ENCODE measurements at places on chromosomes 7 and 10.

DNA sequence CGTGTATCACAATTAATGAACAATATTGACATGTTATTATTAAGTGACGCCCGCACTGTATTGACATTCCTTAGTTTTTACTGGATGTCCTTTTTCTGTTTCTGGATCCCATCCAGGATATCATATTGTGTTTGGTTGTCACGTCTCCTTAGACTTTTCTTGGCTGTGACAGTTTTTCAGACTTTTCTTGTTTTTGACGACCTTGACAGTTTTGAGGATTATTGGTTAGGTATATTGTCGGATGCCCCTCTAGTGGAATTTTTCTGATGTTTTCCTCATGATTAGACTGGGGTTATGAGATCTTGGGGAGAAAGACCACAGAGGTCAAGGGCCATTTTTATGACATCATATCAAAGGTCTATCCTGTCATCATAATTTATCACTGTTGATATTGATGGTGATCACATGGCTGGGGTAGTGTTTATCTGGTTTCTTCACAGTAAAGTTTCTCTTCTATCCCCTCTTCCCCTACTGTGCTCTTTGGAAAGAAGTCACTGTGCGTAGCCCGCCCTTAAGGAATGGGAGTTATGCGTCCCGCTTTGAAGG lies 11.1 kb downstream of the TAF3 start:
- no peak for DNase-seq

GRCh38 chr10:132393695-132394181 lies 3.3 kb upstream of the PWWP2B start:
- no peak for DNase-seq

GRCh38 chr7:110856704-110857103 lies 234.2 kb upstream of the LRRN3 start:
- DNase-seq, result no peak

DNA sequence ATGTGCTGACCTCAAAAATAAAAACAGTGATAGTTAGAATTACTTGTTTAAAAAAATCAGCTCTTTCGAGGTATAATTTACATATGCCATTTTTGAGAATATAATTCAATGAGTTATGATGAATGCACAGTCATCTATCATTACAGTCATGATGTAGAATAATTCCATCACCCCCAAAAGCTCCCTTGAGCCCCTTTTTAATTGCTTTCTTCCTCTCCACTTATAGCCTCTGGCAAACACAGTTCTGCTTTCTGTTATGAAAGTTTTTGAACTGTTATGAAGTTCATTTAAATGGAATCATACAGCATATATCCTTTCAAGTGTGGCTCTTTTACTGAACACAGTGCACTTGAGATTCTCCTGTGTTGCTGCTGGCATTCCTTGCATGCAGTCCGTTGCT lies 41.4 kb downstream of the PRTFDC1 start:
- DNase-seq, result no peak

DNA sequence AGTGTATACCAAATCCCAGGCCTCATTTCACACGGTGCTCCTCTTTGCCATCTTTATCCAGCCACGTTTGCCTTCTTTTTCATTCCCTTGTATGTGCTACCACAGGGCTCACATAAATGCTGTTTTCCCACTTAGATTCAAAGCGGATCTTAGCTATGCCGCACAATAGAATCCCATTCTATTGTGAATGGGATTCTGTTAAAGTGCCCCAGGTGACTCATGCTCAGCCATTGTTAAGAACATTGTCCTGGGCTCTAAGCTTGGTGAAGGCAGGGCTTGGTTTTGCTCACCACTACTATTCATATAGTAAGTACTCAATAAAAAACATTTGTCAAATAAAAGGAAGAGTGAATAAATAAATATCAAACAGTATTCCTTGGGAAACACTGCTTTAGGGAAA lies 72.3 kb upstream of the PHYHIPL start:
- no peak for DNase-seq

GRCh38 chr10:28545967-28546644 lies 13.2 kb downstream of the WAC start:
- DNase-seq, result no peak

GRCh38 chr7:80722616-80723195 lies 84.3 kb downstream of the CD36 start:
- no peak for DNase-seq

Measured in cerebellum (tissue), 4 donors.